ENCODE measurements at places on chromosomes 4 and X.

- DNase-seq, result no peak
Measured at GRCh38 chr4:83894831-83895230, 358.9 kb downstream of the GPAT3 start.

DNA sequence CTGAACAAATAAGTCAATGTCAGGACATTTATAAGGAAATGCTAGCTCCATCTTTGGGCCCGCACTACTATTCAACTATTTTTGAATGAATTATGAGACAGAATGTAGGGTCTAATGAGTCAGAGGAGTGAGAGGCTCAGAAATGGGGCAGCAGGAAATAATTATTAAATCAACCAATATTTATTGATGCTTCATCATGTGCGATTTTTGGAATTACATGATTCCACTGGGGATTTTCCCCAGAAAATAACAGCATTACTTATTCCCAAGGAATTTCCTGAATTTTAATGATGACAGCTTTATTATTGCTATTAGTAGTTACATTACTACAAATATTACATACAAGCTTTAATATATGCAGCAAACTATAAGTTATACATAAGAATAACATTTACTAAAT, 49.3 kb upstream of the PHF8 start:
- no peak for DNase-seq

DNA sequence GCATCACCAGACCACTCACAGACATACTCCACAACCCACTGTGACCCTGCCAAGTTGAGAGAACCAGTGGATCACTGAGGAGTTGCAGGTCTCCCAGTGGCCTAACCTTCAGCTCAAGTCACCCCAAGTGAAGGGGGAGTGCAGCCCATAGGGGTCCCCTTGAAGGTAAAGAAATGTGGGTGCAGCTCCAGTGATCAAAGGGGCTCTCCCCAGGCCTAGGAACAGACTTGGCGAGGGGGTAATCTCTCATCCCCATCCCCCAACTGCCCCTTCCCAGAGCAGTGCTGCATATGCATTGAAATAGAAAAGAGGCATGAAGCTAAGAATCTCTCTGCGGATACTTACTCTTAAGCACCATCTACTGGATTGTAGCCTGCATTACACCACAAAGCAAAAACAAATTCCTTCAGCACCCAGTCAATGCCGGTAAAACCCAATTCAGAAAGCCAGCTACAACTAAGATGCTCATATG, 27.0 kb downstream of the MAGEE1 start:
- peak; percentile 33 for DNase-seq

DNA sequence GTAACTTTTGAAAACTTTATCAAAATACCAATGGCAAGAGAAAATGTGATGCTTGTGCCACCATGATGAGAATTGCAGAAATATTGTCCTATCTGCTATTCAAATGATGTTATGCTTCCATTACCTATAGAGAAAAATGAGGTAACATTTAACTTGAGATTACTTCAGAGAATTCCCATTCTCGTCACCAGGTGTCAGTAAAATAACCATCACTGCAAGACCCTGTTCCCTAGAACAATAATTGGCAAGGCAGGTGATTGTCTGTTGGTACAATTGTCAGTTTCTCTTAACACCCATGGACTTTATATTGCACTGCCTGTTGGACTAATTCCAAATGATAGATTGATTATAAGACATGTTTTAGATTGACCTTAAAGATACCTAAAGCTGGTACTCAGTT, 179.9 kb downstream of the GABRG1 start:
- DNase-seq, result no peak

DNA sequence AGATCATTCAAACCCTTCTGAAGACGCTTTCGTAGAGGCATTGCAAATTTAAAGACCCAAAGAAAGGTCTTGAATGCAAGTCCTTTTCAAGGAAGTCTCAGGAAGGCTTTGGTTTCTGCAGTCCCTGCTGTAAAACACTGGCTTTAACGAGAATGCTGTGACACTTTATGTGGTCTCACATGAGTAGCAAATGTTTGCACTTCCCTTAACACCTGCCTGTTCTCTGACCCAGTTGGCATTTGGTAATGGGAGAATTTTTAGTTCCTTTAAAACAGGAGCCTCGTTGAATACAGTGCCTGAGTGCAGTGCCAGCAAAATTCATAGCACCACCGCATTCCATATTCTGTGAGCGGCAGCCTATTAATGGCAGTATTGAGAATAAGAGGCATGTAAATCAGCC, 330.5 kb upstream of the PRKX start:
- no peak for DNase-seq

- DNase-seq, result no peak
Measured at GRCh38 chr4:176309046-176309445, 10.7 kb upstream of the SPCS3 start.

DNA sequence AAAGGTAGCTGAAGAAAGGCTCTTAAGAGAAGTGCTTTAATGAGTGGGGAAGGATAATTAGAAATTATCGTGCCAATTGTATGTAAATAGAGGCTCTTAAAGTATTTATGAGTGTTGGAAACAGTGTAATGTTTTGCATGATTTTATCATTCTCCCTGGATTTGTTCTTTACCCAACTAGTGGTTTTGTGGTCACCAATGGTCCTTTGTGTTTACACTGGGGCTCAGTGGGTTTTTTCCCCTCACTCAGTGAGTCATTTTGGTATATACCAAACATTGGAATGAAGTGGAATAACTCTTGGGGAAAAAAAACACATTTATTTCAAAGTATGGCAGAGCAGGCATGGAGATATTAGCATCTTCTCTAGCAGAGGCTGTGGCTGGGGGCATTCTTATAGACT, 20.8 kb upstream of the LGI2 start:
- DNase-seq, result no peak

DNA sequence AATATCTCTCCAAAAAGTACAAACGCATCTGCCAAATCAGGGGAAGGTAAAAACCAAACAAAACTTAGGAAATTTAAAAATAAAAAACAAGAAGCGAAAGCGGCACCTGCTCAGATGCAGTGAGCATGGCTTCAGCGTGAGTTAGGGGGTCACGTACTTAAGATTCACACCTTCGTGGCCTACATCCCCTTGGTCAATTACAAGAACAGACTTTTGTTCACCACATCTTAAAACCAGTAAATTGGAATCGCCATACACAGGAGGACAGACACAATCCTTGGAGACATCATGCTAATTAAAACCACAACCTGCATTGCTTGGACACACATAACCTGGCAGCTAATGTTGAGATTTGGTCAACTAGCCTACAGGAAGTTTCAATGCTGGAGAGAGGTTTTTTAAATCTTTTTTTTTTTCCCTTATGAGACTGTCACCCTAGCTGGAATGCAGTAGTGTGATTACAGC, 12.5 kb upstream of the SEL1L3 start:
- no peak for DNase-seq

- no peak for DNase-seq
Measured at GRCh38 chrX:42096265-42096920, 173.0 kb upstream of the CASK start.

GRCh38 chr4:140256941-140257340, 103.0 kb upstream of the MAML3 start:
- DNase-seq, result no peak

GRCh38 chr4:157564771-157565170, 344.2 kb downstream of the GRIA2 start:
- no peak for DNase-seq

DNA sequence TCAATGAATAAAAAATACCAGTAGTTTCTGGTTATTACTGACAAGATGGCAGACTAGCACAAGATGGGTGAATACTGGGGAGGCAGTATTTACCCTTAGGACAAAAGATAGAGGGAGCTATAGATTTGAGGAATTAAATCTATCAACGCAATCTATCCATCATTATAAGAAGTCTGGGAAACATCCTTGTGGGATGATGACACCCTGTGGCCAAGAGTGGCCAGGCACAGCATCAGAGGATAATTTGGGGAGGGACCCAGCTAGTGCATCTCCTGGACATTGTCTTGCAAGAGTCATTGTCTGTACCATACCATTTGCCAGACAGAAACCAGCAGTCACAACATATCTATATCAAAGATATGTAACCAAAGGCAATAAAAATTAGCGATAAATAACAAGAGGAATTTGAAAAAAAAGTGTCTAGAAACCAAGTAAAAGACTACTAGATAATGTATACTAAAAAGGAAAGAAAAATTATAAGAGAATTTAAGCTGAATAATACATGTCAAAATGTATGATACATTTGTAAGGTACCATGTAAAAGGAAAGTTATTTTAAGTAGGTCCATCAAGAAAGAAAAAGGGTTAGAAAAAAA, 22.9 kb downstream of the KCTD8 start:
- no peak for DNase-seq

- no peak for DNase-seq
Measured at GRCh38 chr4:145619639-145619996, 433 bp downstream of the MMAA start.

GRCh38 chr4:128244379-128244778, 43.2 kb downstream of the PGRMC2 start:
- no peak for DNase-seq

DNA sequence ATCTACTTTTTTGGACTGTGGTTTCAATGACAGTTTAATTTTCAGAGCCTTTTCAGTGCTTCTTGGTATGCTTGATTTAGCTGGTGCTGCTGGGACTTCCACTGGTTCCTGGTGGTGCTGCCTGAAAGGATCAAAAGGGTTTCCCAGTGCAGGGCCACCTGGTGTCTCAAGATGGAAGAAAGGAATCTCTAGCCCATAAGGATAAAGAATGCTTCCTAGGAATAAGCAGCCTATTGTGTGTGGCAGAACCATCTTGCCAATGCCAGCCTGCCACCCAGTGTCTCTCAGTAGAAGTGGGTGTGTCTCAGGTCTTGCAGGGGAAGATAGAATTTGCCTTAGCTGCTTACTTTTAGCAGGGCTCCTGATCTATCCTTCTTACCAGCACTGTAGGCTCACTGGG, 15.0 kb upstream of the RAI2 start:
- DNase-seq, result no peak

DNA sequence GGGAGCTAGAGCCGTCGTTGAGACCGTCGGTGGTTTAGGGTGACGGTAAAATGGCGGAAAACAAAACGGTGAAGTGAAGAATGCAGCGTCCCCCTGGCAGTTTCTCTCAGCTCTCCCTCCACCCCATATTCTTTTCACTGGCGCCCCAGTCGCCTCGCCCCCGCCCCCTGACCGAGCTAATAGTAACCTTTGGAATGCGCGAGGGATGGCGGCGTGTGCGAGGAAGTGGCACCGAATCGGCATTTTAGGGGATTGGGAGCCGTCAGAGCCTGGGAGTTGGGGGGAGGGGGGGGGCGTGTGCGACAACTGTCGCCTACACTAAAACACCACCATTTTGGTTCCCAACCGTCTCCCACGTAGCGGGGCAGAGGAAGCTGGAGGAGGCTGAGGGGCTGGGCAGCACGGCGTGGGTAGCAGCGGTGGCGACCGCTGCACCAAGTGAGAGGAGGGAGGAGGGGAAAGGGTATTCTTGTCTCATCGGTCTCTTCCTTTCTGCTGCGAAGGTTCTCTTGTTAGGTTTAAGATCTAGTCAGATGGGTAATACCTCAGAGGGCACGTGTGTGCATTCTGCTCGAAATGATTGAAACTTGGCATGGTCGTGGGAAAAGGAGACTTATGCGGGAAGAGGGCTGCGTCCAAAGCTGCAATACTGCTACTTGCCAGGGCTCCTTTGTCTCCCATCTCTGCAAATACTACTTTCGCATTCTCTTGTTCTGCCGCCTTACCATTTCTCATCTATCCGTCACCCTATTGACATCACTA, 840 bp downstream of the ZNF711 start:
- no peak for DNase-seq

DNA sequence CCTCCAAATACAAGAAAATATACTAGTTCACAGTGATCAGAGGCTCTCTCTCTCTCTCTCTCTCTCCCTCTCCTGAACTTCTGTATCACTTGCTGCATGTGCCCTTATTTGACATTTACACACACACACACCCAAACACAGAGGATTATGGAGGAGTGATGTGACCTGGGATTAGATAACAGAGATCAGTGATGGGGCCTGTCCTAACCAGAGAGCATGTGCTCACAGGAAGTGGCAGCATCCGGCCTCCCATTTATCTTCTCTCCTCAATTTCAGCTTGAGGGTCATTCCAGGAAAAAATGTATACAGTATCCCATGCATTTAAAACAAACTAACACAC, 143.0 kb downstream of the TSPAN5 start:
- DNase-seq, result no peak

- no peak for DNase-seq
Measured at GRCh38 chrX:6169407-6169806, 59.3 kb downstream of the NLGN4X start.

GRCh38 chrX:10395643-10396042, 224.7 kb downstream of the MID1 start:
- no peak for DNase-seq

DNA sequence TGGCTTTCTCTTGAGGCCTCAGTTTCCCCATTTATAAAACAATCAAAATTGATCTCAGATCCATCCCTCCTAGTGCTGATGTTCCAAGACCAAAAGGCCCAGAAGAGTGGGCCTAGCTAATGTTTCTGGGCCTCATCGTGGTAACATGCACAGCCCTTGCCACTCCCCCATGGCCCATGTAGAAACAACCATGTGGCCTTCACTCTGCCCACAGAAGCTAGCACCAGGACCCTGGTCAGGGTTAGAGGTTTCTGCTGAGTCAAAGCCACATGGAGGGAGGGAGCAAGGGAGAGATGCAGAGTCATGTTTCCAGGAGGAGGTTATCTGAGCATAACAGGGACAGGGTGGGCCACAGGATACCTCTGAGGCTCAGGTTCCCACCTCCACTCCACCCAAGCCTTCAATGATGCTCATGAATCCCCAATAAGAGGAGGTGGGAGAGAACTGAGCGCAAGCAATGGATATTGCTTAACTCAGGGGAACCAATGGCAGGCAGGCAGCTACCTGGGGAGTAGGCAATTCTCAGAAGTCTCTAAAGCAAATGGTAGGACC, 16.9 kb downstream of the OTUD5 start:
- no peak for DNase-seq

- DNase-seq, result no peak
Measured at GRCh38 chrX:134792077-134792476, 133.8 kb upstream of the PLAC1 start.

GRCh38 chr4:84719115-84719514, 136.2 kb downstream of the CDS1 start:
- DNase-seq, result no peak

GRCh38 chr4:41525129-41525528, 12.8 kb upstream of the LIMCH1 start:
- DNase-seq, result peak; percentile 84

DNA sequence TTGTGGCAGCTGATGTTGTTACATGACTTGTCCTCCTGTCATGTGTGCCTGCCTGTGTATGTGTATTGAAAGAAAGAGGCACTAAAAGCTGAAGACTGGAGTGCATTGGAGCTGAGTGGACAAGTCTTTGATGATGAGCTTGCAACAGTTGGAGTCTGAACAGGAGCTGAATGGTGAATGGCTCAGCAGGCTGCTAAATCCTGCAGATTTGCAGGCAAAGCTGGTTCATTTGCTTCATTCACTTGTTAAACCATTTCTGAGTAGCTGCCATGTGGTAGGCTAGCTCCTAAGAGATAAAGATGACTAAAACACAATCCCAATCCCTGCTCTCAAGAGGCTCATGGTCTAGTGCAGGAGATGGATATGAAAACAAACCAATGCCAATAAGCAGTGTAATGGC, 217.3 kb downstream of the CHRDL1 start:
- DNase-seq, result no peak

- DNase-seq, result no peak
Measured at GRCh38 chr4:48636911-48637310, 143.2 kb downstream of the FRYL start.

GRCh38 chr4:85127653-85128052, 161.2 kb upstream of the WDFY3 start:
- peak; percentile 25 for DNase-seq

All from iPS DF 19.7 (cell line).